ENCODE measurements at places on chromosomes 6 and 20.

GRCh38 chr20:14337400-14338171 is at the start of gene FLRT3:
Gene FLRT3 (minus strand): TSS chr20:14337612. CDS start chr20:14327506, 10,106 bp downstream.
- DNase-seq: peak; percentile 88

DNA sequence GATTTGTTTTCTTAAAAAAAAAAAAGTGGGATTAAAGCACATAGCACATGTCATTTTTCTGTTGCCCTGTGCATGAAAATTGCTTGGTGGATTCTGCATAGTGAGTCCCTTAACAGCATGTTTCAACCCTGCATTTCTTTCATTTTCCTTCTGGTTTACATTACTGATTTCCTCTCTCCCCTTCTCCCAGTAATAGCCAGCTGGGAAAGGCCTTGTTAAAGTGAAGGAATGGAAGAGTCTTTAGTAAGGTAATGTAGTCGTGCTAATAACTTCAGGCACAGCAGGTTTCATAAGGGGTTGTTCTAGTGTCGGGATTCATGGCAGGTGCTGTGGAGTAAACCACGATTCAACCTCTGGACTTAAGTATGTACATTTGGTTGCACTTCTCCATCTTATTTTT is 202.4 kb downstream of the FARS2 start:
- DNase-seq: no peak

DNA sequence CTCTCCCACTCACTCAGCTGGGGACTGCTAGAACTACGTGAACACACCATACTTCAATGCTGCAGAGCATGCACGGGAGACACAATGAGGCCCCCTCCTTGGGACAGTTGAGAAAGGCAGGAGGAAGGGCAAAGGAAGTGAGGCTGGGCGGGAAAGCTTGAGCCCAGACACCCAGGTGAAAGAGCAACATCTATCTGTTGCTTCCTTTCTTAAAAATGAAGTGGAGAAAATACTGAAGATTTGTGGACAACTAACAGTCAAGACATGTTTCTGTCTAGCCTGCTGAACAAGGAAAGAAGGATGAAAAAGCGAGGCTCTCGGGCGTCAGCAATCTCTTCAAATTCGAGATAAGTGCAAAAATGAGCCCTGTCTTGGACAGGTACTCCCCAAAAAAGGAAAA is 3.0 kb upstream of the NNAT start:
- no peak for DNase-seq

DNA sequence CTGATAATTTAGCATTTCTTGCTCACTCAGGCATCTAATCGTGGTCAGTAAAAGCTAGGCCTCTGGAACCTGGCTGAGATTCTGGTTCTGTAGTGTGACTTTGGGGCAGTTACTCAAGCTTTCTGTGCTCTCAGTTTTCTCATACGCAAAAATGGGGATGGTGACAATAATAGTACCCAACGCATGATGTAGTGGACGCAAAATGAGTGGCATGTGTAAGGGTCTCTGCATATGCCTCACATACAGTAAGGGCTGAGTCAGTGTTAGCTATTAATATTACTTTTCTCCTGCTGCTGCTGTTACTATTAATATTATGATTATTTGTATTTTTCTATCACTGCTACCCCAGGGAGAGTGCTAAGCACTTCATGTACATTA is 686 bp downstream of the GINS1 start:
- DNase-seq: no peak

DNA sequence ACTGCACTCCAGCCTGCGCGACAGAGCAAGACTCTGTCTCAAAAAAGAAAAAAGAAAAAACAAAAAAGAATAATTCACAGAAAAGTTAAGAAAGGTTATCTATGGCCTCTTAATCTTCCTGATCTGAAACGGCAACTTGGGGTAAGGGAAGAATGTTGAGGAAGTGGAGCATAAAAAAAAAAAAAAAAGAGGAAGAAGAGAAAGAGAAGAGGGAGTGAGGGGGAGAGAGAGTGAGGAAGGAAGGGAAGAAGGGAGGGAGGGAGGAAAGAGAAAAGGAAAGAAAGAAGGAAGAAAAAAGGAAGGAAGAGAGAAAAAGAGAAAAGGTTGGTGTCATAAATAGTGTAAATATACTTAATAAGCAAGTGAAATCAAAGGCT is 68.9 kb upstream of the NCOA3 start:
- DNase-seq: no peak

- no peak for DNase-seq
Measured at GRCh38 chr20:20734475-20734948, 22.1 kb upstream of the RALGAPA2 start.

GRCh38 chr6:16819752-16820151 is 58.5 kb upstream of the ATXN1 start:
- no peak for DNase-seq

- DNase-seq: no peak
Measured at GRCh38 chr20:6887966-6888365, 120.5 kb downstream of the BMP2 start.

DNA sequence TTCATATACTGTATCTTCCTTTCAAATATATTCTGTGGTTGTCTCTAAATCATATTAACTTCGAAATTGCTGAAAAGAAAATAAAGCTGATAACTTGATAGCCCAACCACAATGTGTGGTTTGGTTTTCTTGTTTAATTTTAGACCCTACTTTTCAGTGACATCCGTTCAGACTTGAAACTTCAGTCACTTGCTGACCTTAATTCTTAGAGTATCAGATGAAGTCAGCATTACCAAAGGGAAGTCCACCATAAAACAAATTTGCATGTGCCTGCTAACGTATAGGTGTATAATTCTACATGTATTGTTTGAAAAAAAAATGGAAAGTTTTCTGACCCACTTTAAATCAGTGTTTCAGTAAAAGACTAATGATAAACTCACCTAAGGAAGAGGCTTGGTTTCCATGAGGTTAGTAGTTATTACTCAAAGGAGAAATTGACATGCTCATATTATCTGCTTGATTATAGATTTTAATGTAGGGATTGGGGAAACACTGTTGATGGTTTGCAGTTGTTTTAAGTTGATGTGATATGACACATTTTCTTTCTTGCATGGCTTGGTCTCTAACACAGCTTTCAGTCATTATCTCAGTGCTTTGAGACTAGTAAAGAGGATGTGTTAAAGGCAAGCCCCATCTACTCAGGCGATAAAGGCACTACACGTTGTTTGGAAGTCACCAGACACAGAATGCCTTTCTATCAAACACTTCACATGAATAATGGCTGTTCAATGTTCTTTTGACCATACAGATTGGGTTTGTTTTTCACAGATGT is 5.2 kb upstream of the IL17A start:
- no peak for DNase-seq

DNA sequence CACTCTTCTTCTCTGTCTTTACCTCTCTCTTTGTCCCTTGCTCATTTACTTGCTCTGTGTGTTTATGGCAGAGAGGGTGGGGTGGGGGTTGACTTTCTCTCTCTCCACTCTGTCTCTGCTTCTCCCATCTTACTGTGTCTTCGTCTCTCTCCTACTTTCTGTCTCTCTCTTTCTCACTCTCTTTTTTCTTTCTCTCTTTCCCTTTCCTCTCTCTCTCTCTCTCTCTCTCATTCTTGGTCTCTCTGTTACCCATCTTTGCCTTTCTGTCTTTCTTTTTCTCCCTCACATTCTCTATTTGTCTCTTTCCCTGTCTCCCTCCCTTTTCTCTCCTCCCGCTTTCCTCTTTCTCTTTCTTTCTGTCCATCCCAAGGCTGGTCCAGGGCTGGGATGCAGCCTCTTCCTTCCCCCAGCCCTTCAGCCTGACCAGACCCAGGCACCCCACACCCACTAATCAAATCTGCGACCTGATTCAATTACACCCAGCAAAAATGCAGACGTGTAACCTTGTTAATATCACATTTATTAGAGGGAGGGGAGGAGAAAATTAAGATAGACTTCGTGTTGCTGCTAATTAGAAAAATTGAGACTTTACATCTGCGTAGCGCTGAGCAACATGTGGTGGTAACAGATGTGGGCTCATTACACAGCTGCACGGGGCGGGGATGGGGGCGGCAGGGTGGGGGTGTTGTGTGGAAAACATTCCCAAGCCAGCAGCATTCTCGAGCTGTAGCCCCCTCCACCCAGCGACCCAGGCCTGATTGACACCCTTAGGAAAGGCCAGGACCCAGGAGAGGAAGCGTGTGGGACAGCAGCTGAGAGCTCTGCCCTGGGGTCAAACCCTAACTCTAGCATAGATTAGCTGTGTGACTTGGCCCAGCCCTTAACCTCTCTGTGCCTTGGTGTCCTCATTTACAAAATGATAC is 124.9 kb upstream of the MAFB start:
- DNase-seq: no peak

DNA sequence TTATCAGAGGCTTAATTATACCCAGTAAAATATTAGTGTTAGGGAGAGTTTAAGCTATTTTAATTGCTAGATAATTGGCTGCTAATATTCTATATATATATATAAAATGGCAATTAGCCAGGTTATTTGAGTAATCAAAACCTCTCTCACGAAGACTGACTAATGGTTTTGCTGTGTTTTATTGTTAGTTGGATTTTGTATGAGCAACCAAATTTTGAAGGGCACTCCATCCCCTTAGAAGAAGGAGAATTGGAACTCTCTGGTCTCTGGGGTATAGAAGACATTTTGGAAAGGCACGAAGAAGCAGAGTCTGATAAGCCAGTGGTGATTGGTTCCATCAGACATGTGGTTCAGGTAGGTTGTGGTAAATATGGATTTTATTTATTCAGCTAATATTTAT is 102.2 kb downstream of the RTN4IP1 start:
- no peak for DNase-seq

DNA sequence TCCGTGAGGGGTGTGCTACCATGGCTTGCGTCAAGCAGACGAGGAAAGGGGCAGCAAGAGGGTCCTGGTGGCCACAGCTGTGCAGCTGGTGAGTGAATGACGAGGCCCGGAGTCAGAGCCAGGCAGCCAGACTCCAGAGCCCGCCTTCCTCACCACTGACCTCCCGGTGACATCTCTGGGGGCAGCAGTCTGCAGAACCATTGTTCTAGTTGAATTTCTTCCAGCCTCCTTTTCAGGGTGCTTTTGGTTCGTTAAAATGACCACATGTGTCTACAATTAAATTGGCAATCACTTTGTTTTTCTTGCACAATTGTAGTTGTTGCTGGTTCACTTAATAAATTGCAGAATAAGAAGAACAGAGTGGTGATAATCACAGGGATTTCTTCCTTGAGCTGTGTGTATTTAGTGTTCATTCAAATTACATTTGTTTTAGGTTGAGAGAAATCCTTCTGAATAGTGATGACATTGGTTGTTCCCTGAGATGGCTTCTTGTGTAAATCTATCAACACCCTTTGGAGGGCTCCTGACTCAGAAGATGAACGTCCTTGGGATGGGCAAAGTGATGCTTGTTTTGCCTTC is 96.4 kb downstream of the TULP4 start:
- DNase-seq: peak; percentile 59

DNA sequence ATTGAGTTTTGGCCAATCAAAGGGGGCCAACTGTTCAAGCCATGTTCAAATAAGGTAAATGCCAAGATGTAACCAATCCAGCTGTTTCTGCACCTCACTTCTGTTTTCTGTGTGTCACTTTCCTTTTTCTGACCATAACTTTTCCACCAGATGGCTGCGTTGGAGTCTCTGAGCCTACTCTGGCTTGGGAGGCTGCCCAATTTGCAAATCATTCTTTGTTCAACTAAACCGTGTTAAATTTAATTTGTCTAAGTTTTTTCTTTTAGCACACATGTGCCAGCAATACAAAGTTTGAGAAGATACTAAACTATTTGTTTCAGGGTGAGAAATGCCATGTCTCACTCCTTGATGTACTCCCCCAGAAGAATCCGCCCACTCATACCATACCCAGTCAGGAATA is 52.1 kb downstream of the IYD start:
- no peak for DNase-seq

DNA sequence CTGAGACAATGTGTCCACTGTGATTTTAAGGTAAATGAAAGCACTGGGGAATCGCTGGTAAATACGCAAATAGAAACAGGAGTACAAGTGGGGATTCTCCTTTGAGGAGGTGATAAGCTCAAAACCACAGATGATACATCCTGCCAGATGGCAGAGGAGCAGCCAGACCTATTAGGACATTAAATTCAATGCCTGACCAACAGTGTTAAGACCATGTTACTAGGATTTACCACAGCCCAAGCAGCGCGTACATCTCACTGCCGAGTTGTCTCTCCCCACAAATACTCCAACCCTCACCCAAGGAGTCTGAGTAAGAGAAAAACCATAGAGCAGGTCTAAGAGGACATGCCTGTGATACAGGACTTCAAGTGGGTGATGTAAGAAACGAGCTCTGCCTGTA is 68.9 kb upstream of the TULP1 start:
- no peak for DNase-seq

DNA sequence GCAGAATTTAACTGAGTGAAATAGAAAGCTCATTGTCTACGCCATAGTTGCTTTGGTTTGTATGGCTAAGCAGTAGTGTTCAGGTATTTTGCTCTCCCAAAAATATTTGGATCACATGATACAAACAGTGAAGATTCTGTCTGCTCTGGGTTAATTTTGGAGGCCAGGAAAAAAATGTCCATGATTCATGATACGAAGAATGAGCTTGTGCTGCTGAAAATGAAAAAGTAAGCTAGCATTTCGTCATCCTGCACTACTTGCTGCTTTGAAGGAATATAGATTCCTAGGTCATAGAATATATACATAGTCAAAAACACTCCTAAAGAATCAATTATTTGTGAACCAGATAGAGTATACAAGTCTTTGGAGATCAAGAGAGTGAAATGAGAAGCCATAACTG is 8.3 kb downstream of the WRNIP1 start:
- no peak for DNase-seq

GRCh38 chr6:166862287-166862977 is 93.9 kb downstream of the RNASET2 start:
- no peak for DNase-seq

DNA sequence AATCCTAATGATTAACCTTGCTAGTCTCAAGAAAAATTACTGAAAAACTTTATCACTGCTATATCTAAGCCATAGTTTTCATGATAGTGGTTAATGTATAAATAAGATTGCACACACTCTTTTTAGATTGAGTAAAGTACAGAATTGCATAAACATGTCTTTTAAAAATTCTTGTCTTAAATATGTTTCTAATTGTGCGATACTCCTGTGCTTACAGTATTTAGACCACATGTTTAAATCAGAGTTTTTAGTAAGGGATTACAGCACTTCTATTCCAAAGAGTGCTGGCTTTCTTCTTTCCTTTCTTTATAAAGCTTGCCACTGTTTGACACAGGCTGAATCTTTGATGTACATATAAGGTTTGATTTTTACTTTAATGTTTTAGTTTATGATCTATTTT is 36.8 kb upstream of the RGS17 start:
- no peak for DNase-seq

- peak; percentile 85 for DNase-seq
Measured at GRCh38 chr6:124961777-124962638, at the start of gene RNF217. Gene RNF217 (plus strand): TSS chr6:124962437. CDS start chr6:124962545, 108 bp downstream.

- no peak for DNase-seq
Measured at GRCh38 chr6:28884423-28885131, 39.2 kb downstream of the TRIM27 start.

- DNase-seq: no peak
Measured at GRCh38 chr6:79430913-79431536, 106.2 kb downstream of the LCA5 start.

DNA sequence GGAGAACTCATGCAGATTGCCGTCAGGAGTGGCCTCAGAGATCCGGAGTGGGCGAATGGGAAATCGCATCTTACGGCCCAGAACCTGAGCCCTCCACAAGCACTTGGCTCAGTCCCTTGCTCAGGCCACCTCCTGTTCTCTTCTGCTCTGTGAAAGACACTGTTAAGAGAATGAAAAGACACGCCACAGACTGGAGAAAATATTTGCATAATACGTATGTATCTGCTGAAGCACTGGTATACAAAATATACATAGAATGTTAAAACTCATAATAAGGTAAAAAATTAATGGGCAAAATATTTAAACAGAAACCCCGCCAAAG is 838 bp upstream of the POM121L2 start:
- no peak for DNase-seq

- no peak for DNase-seq
Measured at GRCh38 chr6:81668615-81669047, 83.8 kb downstream of the TENT5A start.

Measured in right forelimb (tissue), 1 donor.